ENCODE measurements at places on chromosomes 4 and X.

DNA sequence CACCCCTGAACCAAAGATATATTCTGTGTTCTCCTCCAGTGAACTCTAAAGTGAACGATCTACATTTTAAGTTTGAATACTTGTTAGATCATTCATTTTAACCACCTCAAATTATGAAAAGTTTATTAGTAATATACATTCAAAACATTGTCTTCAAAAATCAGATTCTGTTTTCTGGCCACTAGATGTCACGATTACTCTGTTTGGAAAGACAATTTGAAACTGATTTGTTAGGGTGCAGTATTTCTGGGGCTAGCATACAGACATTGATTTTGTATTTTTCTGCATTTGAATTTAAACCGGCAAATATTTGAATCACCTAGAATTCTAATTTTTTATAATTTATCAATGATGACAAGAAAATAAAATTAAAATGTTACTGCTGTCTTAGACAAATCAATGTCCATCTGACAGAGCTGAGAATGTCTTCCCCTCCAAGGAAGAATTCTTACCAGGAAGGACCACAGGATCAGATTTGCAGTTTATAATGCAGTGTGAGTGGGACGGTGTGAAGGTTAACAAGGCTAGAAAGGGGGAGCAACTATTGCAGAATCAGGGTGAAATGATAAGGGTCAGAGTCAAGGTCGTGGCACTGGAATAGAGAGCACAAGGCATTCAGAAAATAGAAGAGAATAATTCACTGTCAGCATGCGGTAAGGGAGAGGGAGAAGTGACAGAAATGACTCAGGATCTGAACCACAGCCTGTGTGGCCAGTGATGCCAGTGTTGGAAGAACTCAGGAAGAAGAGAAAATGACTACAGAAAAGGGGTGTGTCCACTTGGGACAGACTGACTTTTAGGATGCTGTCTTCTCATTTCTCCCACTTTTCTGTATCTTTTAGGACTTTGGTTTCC lies 91.6 kb downstream of the ANXA10 start:
- DNase-seq = no peak

DNA sequence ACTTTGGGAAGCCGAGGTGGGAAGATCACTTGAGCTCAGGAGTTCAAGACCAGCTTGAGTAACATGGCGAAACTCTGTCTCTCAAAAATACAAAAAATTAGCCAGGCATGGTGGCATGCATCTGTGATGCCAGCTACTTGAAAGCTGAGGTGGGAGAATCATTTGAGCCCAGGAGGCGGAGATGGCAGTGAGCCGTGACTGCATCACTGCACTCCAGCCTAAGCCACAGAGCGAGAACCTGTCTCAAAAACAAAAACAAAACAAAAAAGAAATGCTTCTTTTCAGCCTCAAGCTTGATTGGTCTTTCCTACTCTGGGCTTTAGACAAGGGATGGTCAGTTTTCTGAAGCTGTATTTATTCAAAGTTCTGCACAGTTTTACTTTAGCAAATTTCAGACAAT lies 15.8 kb upstream of the DHRSX start:
- no peak for DNase-seq

DNA sequence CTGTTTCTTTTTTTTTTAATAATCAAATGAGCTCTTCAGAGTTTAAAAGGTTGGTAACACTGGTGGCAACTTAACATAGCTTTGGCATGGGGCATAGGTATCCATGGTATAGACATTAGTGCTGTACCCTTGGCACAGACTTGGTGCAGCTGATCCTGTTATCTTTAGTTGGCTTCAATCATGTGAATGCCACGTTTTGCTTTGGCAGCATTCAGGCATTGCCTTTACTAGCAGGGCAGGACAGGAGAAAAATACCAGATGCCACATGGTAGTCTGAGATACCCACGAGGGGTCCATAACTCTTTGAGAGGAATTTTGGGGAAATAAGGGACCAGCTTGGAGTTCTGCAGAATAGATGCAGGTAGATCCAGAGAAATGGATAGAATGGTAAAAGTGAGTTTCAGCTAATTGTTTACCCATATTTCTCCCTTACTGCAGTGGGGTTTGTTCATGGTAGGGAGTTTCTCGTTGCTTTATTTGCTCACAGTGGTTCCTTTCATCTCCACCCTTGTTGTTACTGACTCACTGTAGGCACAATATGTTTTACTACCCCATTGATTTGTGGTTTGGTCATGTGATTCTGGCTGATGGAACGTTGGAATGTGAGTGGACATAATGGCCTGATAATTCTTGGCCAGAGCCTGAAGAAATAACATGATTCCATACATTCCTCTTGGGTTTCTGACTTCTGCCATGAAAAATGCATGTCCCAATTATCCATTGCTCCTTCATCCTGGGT lies 342.7 kb downstream of the GLUD2 start:
- DNase-seq = no peak

GRCh38 chr4:11312389-11312788 lies 116.3 kb downstream of the HS3ST1 start:
- DNase-seq = no peak

All from CD4-positive, alpha-beta T cell treated with Interferon gamma for 1 hour (primary cell).